ENCODE measurements at places on chromosomes 1 and 21.

GRCh38 chr1:179016706-179017382, 8.8 kb upstream of the FAM20B start:
- DNase-seq = no peak

DNA sequence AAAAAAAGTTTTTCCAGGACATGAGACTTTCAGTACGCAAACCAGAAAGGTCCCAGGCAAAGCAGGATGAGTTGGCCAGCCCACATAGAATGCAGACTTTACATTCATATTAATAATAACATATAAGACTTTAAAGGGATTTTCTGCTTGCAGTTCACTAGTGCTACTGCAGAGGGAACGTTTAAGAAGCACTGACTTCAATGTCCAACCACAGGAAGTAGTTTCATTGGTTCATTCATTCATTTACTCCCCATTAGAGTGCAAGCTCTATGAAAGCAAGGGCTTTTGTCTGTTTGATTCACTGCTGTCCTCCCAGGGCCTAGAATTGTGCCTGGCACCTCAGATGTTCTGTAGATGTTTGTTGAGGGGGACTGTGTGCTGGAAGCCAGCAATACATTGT, 11.8 kb upstream of the SERINC2 start:
- no peak for DNase-seq

GRCh38 chr1:224358237-224358636, 1.6 kb downstream of the CNIH4 start:
- no peak for DNase-seq

GRCh38 chr1:9101510-9102146, 27.3 kb downstream of the GPR157 start:
- no peak for DNase-seq

DNA sequence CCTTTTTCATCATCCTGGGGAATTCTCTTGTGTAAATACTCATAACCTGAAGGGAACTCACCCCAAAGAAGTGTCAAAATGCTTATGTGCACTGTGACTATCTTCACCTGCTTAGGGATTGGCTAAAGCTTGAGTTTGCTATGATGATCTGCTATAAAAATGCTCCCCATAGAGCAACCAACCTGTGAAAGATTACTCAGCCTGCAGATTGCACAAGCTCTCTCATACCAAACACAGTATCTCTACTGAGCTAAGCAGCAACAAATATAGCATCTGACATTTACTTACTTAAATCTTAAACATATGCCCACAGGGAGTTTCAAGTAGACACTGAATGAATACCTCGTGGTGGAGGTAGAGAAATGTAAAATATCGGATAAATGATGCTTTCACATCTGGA, 725.8 kb downstream of the MRPL39 start:
- no peak for DNase-seq

DNA sequence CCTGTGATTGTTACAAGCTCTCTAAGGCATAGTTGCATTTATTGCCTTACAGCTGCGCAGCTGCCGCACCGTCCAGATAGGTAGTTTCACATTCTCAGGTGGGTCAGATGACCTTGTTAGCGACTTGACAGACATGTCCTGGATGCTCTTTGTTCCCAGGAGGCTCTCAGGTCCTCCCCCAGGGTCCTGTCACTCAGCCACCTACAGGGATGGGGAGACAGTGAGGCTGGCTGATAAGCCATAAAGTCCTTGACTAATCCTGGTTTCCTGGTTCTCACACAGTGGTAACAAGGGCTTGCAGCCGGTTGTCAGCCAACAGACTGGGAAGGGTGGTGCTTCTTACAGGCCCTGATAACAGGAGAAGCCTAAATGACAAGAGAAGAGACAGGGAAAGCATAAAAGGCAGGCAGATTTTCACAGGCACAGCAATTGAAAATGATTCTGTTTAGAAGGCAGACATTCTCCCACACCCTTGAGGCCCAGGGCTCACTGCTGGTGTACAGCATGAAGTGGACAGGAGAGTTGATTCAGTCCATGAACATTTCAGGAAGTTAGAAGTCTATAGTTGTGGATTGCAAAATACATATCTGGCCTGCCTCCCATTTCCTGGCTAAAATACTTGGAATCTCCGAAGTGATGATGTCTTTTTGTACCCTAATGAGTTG, 2.9 kb downstream of the ARF1 start:
- DNase-seq = no peak

GRCh38 chr1:228274452-228275178, 66.8 kb downstream of the OBSCN start:
- no peak for DNase-seq

DNA sequence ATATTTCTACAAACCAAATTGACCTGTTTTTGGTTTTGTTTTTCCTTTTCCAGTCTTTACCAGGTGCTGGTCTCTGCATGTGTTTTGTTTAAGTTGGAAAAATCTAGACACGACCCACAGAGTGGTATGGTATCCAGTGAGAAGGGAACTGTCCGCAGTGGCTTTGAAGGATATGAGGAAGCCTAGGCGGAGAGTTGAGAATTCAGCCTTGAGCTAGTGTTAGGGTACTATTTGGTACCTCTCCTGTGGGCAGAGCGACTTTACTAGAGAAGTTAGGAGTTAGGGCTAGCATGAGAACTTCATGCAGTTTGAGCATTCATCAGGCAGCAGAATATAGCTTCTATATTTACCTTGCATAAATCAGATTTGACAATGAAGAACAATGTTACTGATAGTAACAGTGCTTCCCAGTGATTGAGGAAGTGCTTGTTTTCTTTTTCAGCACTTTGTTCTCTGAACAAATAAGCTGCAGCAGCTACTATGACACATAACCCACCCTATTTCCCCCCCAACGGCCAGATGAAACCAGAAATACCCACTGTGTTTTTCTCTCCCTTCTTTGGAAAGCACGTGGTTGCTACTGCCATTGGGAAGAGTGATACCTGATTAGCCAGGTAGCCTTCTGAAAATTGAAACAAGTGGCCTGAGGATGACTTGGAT, 19.0 kb downstream of the MRPS6 start:
- DNase-seq = no peak

GRCh38 chr21:41777951-41778815, 11.3 kb upstream of the RIPK4 start:
- DNase-seq = no peak

- DNase-seq = no peak
Measured at GRCh38 chr1:43068911-43069310, 103.2 kb downstream of the EBNA1BP2 start.

GRCh38 chr1:111742938-111743549, 3.8 kb upstream of the INKA2 start:
- no peak for DNase-seq

GRCh38 chr1:111958851-111959250, 30.6 kb downstream of the KCND3 start:
- DNase-seq = no peak

DNA sequence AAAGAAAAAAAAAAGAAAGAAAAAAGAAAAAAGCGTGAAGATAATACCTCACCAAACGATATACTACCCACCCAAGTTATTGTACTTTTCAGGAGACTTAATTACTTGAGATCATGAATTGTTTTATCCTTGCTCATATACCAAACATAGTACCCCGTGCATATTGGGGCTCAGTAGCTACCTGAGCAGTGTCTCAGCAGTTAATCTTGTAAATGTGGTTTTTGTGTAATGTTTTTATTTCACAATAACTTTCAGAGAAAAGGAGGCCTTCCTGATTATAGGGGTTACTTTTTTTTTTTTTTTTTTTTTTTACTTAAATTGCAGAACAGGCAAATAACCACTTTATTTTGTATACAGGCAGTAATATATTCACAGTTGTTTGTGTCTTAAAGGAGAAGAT, 80.3 kb downstream of the OSBPL9 start:
- no peak for DNase-seq

DNA sequence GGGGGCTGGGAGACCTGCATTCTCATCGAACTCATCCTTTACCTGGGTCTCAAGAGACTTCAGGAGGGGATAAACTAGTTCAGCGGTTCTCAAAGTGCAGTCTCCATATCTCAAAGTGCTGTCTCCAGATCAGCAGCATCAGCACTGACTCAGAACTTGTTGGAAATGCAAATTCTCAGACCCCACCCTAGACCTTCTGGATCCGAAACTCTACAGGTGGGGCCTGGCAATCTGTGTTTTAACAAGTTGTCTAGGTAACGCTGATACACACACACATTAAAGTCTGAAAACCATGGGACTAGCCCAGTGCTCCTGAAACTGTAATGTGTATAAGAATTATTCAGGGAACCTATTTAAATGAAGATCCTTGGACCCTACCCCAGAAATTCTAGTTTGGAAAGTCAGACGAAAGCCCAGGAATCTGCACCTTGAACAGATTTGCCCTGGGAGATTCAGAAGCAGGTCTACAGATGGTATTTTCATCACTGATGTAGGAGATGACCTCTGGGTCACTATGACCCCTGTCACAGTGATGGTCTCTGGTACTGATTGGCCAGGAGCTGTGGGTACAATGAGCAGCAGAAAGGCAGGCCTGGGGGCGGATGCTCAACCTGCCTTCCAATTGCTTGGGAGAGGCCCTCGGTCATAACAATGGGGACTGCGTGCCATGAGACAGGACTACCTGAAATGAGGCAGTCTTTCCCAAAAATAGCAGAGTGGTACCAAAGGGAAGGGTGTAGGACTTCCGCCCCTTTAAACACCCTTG, 127.2 kb downstream of the FAM78B start:
- no peak for DNase-seq

- DNase-seq = no peak
Measured at GRCh38 chr1:223403184-223403815, 10.1 kb downstream of the CCDC185 start.

GRCh38 chr21:44516342-44516741, 23.7 kb downstream of the KRTAP10-1 start:
- DNase-seq = no peak

DNA sequence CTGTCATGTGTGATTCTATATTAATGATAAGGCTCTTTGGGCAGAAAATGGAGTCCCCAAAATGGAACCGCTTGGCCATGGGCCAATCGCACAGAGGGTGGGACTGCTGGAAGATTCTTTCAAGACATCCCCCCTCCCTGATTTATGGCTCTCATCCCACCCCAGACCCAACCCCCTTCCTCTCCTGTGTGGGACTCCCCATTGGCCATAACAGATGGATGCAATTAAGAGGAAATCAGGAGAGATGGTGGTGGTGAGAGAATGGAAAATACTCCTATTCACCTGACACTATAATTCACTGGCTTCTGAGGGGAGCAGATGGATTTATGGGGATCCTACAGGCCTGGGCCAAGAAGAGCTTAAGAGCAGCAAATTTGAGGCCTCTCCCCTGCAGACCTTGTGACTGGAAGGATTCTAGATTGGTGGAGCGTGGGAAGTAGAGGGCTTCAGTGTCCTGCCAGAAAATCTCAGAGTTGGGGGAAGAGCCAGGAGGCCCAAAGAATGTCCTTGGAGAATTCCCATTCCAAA, 1.7 kb downstream of the IGFN1 start:
- DNase-seq = no peak

DNA sequence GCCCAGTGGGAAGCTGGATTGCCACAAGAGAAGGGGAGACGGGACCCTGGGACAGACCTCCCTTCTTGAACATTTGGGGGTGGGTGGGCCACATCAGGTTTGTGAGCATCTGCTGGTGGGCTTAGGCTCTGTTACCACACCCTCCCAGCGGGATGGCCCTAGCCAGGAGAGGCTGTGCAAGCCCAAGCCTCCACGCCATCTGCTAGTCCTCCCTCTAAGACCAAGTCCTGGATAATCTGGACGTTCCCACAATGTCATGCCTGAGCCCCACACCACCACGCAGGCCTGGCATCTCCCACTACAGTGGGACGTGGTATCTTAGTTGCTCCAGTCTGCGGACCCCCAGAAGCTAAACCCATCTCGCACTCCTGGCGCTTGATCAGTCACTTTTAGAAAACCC, 3.7 kb upstream of the IBA57 start:
- DNase-seq = no peak

DNA sequence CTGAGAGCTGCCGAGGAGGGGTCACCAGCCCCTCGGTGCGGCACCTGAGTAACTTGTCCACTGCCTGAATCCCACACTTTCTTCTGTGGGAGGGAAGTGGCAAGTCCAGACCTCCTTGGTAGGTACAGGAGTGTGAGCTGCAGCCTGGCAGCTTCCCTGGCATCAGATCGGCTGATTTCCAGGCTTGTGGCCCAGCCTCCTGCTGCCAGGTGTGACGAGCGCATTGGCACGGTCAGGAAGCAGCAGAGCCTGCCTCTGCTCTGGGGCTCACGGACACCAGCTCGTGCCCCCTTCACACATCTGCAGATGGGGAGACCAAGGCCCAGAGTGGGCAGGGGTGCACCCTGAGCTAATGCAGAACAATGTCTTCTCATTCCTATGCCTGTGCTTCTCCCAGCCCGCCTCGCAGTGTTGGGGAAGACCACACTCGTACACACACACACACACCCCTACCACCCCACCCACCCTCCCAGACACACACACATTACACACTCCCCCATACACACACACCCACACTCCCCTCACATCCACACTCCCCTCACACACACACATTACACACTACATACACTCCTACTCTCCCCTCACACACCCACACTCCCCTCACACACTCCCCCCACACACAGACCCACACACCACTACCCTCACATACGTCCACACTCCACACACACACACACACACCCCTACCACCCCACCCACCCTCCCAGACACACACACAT, 33.1 kb upstream of the SELENON start:
- no peak for DNase-seq

- DNase-seq = no peak
Measured at GRCh38 chr1:162855461-162856150, 5.4 kb downstream of the CCDC190 start.

GRCh38 chr1:108624069-108624468, 36.8 kb downstream of the HENMT1 start:
- no peak for DNase-seq

GRCh38 chr1:36369061-36369861, 16.5 kb downstream of the STK40 start:
- DNase-seq = peak; percentile 71

DNA sequence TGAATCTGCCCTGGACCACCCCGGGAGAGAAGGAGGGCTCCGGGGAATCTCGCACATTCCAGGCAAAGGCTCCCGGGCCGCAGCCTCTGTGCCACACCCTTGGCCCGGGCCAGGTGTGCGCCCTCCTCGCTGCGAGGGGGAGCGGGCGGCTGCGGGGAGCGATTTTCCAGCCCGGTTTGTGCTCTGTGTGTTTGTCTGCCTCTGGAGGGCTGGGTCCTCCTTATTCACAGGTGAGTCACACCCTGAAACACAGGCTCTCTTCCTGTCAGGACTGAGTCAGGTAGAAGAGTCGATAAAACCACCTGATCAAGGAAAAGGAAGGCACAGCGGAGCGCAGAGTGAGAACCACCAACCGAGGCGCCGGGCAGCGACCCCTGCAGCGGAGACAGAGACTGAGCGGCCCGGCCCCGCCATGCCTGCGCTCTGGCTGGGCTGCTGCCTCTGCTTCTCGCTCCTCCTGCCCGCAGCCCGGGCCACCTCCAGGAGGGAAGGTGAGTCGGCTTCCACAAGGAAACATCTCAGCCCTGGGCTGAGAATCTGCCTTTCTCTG, at the start of gene LAMC2:
Gene LAMC2 (plus strand): TSS at position 324 of the 550 bp plus-strand sequence. CDS start 89 bp downstream, at position 413.
- peak; percentile 4 for DNase-seq

GRCh38 chr1:246577082-246577719, 10.9 kb downstream of the CNST start:
- no peak for DNase-seq

DNA sequence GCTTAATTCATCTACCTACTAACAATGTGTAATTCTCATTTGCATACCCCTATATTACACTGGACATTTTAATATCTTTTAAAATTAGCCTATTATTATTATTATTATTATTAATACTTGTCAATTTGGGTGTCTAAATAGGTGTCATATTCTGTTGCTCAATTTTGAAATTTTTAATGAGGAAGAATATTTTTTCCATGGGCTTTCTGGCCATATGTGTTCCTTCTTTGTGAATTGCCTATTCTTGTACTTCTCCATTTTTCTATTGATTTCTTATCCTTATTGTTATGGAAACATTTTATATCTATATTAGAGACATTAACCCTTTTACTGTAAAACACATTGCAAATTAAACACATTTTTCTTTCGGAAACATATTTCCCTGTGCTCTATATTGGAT, 6.4 kb upstream of the NIBAN1 start:
- no peak for DNase-seq
